Type B pancreatic cell (in vitro differentiated cells): ENCODE measurements at places on chromosomes 6 and 20. TPM values are rescaled to one million over a fixed set of nuclear protein-coding genes. Genes with fewer than 3 reads are reported as not detected.

Gene SLC22A2
- total RNA-seq: not detected in 2 replicates

Gene SAMD10
- total RNA-seq: 7.4 and 16.9 TPM in 2 replicates

Gene NRSN1
- 0.17 TPM in 1 of 2 replicates, not detected in the other for total RNA-seq

- no peaks in the 10 kb centered on the region for H3K36me3 ChIP-seq
- H3K27me3 ChIP-seq: no peaks in the 10 kb centered on the region
- no peak overlapping the region for H3K27ac ChIP-seq
These were observed 521.2 kb upstream of the IMPG1 start for GRCh38 chr6:76593668-76594067.

DNA sequence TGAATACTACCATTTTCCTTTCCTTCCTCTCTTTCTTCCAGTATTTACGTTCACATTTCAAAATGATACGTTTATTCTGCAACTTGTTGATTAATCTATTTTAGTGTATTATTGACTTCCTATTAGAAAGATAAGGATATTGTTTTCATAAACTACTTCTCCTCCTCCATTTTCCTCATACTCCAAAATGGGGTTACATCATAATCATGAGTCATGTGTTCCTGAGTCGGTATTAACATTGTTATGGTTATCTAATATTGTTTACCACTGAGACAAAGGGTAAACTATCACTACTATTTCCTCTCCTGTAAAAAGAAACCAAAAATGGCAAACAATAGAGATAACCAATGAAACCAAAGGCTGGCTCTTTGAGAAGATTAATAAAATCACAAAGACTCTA, 126.5 kb upstream of the CDYL start:
- no peak overlapping the region for H3K27ac ChIP-seq
- no peaks in the 10 kb centered on the region for H3K27me3 ChIP-seq
- no peak overlapping the region for H3K4me3 ChIP-seq
- no peaks in the 10 kb centered on the region for H3K36me3 ChIP-seq
- peaks cover 11% of the 10 kb centered on the region for H3K4me1 ChIP-seq

DNA sequence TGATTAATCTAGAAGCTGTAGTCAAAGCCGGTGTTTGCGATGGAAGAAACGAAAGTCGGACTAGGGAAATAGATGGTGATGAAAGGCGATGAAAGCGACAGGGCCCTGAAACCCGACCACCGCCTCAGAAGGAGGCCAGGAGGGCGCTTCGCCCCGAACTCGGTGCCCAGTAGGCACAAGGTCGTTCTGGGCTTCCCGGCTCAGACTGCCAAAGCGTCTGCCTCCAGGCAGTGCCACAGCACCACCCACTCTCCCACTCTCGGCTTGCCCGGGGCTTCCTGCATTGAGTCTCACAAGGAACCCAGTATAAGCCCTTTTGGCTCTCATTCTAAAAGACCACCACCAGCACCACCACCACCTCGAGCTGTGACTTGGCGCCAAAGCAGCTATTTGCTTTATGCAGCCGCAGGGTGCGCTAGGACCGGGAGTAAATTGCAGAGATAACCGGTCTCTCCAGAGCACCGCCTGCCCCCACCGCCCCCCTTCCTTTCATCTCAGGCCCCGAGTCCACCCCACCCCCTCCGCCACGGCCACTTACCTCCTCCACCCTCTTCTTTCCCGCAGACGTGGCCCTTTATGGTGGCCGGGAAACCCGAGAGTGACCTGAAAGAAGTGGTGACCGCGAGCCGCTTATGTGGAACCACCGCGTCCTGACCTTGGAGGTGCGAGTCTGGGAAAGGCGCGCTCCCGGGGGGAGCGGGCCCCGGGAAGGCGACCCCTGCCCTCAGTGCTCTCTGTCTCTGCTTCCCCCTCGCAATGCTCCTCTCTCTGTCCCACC, 2.4 kb downstream of the TCF21 start:
- DNase-seq: no peak
- no peak overlapping the region for H3K27ac ChIP-seq
- peaks cover 33% of the 10 kb centered on the region for H3K4me1 ChIP-seq
- H3K36me3 ChIP-seq: no peaks in the 10 kb centered on the region
- H3K4me3 ChIP-seq: peak overlapping the region; percentile 81

DNA sequence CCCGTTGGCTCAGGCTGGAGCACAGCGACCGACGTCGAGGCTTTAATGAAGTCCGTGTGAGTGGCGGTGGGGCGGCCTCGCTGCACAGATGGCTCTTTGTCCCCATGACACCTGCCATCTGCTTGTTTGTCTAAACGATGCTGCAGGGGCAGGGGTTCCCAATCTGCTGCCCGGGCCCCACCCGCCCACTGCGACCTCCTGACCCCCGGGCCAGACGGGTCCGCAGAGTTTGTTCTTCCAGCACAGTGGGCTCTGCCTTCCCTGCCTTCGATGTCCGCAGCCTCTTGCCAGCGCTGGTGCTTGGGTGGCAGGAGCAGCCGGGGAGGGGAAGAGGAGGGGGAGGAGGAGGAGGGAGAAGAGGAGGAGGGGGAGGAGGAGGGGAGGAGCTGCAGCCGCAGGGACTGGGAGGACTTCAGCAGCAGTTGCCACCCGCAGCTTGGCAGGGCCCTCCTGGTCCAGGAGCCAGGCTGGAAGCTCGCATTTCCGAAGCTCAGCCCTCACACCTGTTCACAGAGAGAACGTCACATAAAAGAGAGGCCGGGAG, 210.0 kb downstream of the DLL1 start:
- peak; percentile 66 for DNase-seq
- H3K27me3 ChIP-seq: peaks cover 18% of the 10 kb centered on the region
- H3K36me3 ChIP-seq: no peaks in the 10 kb centered on the region
- peaks cover 3% of the 10 kb centered on the region for H3K4me1 ChIP-seq

DNA sequence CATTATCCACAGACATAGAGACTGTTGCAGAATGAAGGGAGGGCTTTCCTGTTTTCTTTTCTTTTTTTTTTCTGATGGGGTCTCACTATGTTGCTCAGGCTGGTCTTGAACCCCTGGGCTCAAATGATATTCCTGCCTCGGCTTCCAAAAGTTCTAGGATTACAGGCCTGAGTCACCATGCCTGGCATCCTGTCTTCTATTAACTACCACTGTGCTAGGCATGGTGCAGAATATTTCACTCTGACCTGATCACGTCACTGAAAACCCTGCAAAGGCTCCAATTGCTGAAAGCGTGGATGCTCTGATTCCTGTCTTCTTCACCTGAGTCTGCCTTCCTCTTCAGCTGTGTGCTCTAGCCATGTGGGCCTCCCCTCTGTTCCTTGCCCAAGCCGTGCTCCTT, 8.5 kb upstream of the DNMT3B start:
- H3K4me3 ChIP-seq: no peak overlapping the region
- peaks cover 29% of the 10 kb centered on the region for H3K4me1 ChIP-seq
- no peak overlapping the region for H3K27ac ChIP-seq
- DNase-seq: no peak
- no peaks in the 10 kb centered on the region for H3K36me3 ChIP-seq

DNA sequence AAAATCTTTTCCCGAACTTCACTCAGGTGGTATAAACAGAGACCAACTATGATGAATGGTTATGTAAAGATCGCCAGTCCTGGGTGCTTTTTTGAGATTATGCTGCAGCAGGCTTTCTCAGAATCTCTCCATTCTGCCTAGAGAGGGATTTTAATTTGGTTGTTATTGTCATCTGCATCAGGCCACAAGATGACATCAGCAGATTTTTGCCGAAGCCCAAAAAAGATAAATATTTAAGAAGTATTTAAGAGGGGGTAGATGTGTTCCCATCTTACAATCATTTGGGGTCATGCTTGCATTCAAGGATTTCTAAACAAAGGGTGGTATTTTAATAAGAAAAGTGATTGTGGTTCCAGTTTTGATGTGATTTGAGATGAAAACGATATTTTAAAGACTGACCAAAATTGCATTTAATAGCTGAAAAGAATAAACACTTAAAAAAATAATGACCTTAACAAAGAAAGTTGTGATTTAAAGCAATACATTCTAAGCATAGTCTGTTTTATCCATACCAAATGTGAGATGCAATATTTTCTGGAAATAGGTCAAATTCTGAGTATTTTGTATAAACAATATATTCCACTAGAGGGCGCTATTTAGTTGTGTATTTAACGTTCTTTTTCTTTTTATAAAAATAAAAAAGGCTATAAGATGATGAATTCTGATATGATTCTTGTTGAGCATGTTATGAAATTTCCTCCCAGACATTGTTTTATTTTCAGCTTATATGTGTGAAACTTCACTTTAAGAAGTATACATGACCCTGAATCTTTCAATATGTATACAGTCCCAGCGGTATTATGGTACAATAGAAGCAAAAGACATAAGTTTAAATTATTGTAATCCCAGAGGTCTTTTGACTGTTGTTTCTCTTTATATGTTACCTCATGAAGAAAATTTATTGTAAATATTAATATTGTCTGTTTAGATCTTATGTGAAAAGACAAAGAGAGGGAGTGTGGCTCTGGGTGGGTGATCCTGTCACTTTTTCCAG, 51.0 kb upstream of the ZFP64 start:
- H3K36me3 ChIP-seq: no peaks in the 10 kb centered on the region
- no peak for DNase-seq
- no peak overlapping the region for H3K27ac ChIP-seq
- H3K4me1 ChIP-seq: peaks cover 3% of the 10 kb centered on the region
- H3K4me3 ChIP-seq: no peak overlapping the region

DNA sequence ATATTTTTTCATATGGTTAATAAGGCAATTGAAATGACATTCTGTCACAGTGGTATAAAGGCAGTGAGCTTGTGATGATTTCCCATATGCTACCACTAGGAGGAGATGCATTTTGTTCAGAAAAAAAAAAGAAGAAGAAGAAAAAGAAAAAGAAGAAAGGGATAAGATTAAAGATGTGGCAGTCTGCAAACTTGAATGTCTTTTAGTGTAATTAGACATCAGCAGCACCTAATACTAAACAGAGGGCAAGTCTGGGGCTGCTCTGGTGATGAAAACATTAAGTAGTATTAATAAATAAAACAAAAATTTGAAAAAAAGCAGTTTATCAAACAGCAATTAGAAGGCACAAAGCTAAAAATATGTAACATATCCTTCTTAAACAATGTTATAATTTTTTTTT, 95.4 kb upstream of the DEFB112 start:
- no peaks in the 10 kb centered on the region for H3K4me1 ChIP-seq
- H3K27ac ChIP-seq: no peak overlapping the region
- H3K27me3 ChIP-seq: peaks cover 32% of the 10 kb centered on the region
- no peak for DNase-seq
- no peak overlapping the region for H3K4me3 ChIP-seq
- no peaks in the 10 kb centered on the region for H3K36me3 ChIP-seq

GRCh38 chr20:1392443-1392692, 486 bp downstream of the FKBP1A start:
- peak overlapping the region; percentile 94 for H3K4me3 ChIP-seq
- no peaks in the 10 kb centered on the region for H3K36me3 ChIP-seq
- H3K27me3 ChIP-seq: peaks cover 36% of the 10 kb centered on the region
- DNase-seq: no peak
- peak overlapping the region; percentile 85 for H3K27ac ChIP-seq

DNA sequence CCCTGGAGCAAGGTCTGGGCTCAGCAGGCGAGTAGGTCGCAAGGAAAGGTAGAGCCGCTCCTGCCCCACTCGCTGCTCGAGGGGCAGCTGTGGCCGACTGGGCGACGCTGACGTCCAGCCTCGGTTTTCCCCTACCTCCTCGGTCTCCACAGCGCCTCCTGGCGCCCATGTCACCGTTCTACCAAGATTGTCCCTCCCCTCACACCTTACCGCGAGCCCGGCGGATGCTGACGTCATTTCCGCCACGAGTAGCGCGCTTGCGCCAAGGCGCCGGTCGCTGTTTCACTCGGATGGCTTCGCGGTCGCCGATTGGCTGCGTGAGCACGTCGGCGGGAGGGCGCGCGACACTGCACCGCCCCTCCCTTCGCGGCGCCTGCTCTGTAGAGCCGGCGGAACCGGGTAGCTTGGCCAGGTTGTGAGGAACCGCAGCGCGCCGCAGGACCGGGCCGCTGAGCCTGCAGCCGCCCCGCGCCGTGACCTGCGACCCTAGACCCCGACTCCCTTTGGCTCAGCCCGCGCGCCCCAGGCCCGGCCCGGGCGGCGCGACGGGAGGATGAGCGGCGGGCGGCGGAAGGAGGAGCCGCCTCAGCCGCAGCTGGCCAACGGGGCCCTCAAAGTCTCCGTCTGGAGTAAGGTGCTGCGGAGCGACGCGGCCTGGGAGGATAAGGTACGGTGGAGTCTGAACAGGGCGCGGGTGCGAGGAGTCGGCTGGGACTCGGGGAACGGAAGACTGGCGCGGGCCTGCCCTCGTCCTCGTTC, at the start of gene RAB5IF:
TSS of gene RAB5IF (plus strand) at position 381 of the 759 bp plus-strand sequence. CDS start at position 554, 173 bp downstream.
- peaks cover 24% of the 10 kb centered on the region for H3K4me1 ChIP-seq
- peaks cover 6% of the 10 kb centered on the region for H3K36me3 ChIP-seq
- peak within 1 kb of the TSS; percentile 97 for H3K4me3 ChIP-seq
- peak within 1 kb of the TSS; percentile 94 for H3K27ac ChIP-seq
